COR-L47 (cell line): ENCODE measurements at places on chromosomes 5 and 9.
A peak's percentile ranks its signal among the peaks of the same experiment; 100 is the strongest.

DNA sequence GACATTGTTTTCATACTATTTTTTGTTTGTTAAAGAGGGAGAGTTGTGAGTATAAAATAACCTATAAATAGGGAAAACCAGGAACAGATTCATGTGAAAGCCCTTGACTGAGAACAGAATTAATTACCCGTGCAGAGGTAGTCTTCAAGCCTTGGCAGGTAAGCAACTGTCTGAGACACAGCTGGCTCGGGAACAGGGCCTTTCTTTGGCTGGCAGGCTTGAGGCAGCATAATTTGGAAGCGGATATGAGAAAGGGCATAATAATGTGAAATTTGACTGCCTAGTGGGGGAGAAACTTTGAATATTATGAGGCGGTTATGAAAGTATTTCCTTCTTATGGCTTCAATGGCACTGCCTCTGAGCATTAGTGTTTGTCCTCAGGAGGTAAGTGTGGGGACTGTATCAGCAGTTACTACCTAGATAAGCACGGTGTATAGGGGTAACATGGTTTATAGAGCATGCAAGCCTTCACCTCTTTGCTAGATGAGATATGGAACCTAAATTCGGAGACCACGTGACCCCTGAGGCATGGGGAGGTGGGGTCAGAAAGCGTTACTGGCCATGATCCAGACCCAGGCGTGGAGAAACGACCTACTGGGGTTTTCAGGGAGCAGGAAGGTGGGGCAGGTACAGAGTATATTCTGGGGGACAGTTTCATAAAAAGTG is 210.2 kb upstream of the GAS1 start:
- no peak for DNase-seq

DNA sequence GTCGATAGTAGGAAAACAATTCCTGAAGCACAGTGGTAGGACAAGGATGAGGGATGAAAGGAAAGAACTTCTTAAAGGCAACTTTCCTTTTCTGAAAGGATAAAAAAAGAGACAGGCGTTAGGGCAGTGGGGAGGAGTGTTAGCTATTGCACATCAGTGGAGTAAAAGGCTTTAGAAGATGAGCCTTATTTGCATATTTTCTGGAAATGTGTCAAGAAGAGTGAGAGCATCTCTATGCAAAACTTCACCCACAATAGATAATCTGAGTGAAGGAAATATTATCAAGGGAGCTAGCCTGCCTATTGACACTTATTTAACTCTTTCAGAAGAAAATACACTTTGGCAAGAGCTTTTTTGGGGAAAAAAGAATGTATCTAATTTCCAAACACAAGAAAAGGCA is 151.6 kb downstream of the MACIR start:
- DNase-seq, result no peak

DNA sequence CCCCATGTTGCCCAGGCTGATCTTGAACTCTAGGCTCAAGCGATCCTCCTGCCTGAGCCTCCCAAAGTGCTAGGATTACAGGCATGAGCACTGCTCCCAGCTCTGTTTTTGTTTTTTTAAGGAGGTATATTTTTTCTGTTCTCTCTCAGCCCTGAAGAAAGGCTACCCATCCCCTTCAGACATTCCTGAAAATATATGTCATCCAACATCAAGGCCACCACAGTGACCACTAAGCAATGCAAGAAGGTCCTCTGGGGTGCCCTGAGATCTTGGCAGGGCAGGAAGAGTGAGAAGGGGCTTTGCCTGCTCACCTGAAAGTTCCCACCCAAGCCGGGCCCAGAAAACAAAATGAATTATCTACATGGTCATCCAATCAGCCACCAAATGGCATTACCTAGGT is 47.8 kb upstream of the IL17B start:
- DNase-seq, result no peak

DNA sequence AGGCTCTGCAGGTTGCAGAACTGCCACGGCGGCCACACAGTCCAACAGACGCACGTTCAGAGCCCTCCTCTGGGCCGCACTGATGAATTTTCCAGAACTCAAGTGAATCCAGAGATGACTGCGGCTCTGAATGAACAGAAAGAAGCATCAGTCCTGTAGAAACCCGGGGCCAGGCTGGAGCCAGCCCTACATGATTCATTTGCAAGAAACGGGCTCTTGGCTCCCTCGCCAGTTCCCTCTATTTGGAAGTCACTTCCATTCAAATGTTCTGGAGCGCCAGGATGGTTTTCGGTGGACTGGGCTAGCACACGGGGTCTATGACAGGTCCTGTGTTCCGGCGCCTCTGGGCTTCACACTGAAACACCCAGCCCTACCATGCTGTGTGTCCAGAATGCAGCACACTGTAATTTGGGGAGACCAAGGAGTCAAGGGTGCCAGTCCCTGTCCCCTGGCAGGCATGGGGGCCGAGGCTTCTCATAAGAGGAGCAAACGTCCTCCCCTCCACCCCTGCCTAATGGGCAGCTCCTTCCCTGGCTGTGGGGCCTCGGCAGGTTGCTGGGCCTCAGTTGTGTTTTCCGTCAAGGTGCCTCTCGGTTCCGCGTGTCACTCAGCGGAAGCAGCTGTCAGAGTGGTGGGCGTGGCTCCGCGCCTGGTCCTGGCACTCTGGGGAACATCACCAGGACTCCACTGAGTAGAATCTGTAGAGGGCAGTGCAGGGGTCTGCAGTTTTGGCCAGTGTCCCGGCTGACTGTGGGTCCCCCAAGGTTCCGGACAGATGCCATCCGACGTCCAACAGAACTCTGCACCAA is 18.1 kb upstream of the COL5A1 start:
- no peak for DNase-seq

DNA sequence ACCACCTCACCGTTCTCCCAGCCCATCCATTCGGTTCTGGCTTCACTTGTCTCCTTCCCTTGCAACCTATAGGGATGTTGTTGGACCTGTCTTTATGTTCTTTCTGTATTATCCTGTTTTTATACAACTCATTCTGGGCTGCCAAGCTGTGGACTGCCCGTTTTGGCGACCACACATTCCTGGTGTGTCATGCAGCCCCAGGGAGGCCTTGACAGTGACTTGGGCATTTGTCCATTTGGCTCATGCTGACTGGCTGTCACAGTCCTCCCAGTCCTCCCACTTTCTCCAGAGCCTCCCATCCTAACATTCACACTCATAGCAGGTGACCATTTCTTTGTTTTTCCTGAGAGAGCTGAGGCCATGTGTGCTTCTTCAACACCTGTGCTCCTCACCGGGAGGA is 136.4 kb downstream of the SLF1 start:
- no peak for DNase-seq

DNA sequence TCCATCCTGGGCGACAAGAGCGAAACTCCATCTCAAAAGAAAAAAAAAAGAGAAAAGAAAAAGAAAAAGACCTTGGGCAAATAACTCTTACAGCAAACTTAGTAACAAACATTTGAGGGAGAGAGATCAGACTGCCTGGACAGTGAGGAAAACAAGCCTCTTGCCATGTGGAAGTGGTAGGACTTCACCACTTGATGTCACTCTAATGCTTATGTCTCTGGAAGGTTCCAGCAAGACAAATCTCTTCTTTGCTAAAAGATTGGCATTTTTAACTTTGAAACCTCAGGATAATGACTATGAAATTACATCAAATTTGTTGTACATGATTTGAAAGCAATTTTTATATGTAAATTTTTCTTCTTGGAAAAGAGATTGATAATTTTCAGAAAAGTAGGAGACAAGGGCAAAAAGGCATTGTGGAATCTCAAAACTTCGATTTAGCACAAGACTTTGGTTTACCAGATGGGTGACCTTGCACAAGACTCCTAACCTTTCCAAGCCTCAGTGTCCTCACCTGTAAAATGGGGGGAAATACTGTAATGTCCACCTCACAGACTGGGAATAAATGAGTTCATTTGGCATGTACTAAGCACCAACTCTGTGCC is 5.4 kb downstream of the ACTL7B start:
- peak; percentile 32 for DNase-seq

DNA sequence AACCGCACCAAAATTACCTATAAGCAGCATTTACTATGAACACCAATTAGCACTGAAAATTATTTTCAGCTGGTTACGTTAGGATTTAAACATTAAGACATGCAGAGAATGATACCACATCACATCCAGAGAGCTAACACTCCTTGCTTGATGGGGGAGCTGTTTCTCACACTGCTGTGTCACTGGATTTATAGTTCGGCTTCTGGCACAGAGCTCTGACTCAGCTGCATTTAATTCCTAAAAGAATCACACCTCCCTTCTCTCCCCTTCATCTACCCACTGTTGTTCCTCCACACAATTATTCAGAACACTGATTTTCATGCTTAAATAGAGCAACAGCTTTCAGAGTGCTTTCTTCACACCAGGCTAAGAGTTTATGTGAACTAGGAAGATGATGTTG is 82.6 kb upstream of the SV2C start:
- DNase-seq, result no peak

GRCh38 chr9:137672907-137673791 is 54.3 kb downstream of the EHMT1 start:
- DNase-seq, result peak; percentile 58

GRCh38 chr5:76927961-76928360 is 24.9 kb upstream of the CRHBP start:
- no peak for DNase-seq

- DNase-seq, result no peak
These were observed 3.4 kb downstream of the RORB start for GRCh38 chr9:74500584-74500924.

- DNase-seq, result no peak
These were observed 127.6 kb downstream of the RFX3 start for GRCh38 chr9:3398232-3398648.

DNA sequence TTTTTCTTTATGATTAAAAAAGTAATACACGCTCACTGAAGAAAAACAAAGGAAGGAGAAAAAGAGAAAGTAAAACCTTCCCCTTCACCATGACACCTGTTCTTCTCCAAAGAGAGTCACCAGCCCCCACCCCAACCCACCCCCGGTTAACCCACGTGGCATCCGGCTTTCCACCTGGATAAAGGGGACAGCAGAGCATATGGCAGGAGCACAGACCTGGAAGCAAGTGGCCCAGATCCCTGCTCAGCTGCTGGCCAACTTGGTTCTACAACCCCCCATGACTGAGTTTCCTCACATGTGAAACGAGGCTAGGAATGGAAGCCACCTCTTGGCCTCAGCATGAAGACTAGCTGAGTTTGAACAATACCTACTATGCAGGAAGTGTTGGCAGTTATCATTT is 5.1 kb downstream of the CCDC180 start:
- no peak for DNase-seq

GRCh38 chr9:105700668-105701067 is 6.3 kb downstream of the TMEM38B start:
- no peak for DNase-seq

DNA sequence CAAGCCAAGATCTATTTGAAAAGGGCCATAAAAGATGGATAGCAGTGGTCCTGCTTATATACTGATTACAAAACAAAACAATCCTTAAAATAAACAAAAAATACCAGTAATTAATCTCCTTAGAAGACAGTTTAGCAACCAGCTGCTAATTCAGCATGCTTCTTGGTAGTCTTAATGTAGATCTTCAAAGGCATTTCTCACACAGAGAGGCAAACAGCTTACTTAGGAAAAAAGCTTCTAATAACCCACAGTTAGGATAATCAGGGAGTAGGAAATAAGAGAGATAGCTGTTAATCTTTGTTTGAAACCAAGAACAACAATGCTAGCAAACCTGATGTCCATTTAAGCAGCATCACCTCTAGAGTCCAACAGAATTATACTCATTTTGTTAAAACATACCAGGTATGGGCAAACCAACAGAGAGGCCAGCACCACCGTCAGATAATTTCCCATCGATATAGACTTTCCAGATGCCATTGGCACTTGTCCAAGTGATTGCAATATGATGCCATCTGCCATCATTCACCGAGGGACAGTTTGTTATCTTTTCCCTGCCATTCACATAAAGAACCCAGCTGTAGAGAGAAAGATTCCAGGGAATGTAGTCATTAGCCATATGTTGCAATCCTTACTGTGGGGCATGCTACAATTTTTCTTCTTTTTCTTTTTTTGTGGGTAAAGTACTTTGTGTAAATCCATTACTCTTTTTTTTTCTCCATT is 105.6 kb upstream of the TXNDC8 start:
- no peak for DNase-seq

DNA sequence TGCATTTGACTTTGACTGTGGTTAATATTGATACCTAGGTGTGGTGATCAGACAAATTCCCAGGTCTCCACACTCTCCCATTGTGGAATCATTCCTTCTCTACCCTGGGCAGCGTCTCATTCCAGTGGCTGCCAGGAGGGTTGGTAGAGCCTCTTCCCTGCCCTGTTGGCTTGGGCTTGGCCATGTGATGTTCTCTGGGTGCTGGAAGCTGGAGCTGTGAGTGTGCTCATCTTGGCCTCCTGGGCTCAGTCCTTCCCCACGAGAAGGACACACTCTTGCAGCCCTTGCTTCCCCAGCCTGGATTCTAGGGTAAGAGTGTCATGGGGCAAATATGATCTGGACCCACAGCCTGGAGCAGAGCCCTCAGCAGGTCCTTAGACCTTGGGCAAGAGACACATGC is 167.2 kb upstream of the IRX4 start:
- DNase-seq, result no peak

DNA sequence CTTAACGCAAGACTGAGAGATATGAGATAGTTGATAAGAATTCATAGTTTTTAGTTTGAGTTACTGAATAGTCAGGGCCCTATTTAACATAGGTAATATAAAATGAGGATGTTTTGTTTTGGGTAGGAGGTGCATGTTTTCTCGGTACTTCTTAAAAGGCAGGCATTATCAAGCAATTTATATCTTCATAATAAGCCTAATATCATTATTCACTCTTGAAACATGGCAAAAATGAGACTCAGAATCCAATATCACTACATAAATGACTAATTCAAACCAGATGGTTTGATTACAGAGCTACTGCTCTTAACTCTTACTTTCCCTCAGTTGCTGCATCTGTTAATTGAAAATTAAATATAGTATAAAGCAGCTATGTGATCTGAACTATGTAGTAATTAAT is 2038.7 kb downstream of the EFNA5 start:
- DNase-seq, result no peak

DNA sequence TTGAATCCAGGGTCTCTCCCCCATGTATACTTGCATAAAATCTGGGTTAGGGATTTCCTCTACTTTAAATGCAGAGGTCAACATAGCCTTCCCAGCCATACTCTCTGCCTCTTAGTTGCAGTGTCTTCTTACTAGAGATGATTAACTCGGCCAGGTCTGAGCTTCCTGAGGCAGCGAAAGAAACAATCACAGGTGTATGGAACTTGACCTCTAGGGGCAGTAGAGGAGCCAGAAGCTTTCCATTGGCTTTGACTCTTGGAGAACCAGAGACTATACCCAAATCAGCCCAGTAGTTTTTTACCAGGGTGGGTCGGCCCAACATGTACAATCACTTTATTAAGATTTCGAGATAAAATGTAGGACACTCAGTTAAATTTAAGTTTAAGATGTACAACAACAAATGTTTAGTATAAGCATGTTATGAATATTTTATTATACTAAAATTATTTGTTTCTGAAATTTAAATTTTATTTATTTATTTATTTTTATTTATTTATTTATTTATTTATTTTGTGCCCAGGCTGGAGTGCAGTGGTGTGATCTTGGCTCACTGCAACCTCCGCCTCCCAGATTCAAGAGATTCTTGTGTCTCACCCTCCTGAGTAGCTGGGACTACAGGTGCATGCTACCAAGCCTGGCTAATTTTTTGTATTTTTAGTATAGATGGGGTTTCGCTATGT is 48.0 kb upstream of the DMRT3 start:
- no peak for DNase-seq

GRCh38 chr9:16753256-16753655 is 117.2 kb downstream of the BNC2 start:
- no peak for DNase-seq
